ENCODE measurements at places on chromosomes 12 and 14. TPM values are rescaled to one million over a fixed set of nuclear protein-coding genes. Genes with fewer than 3 reads are reported as not detected.

GRCh38 chr12:96803969-96804368 is 103.1 kb upstream of the NEDD1 start:
- no peaks in the 10 kb centered on the region for H3K27me3 ChIP-seq
- no peak for DNase-seq
- no peaks in the 10 kb centered on the region for H3K36me3 ChIP-seq
- H3K27ac ChIP-seq: no peak overlapping the region

The RASSF8 gene
- 87.2 TPM for total RNA-seq

The MIP gene
- total RNA-seq: not detected

The KRT74 gene
- total RNA-seq: not detected

DNA sequence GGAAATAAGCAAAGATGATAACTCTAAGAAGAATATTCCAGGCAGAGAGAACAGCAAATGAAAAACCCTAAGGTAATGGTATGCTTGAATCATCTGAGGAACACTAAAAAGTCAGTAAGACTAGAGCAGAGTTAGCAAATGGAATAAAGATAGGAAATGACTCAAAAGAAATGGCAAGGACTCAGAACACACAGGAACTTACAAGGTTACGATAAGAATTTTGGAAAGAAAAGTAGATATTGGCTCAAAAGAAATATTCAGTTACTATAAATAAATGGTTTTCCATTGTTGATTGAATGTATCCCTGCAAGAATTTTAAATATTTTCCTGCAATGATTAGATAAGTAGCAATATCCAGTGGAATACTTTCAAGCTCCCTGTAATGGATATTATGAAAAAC is 705.8 kb downstream of the C12orf50 start:
- H3K4me1 ChIP-seq: peaks cover 4% of the 10 kb centered on the region
- no peak overlapping the region for H3K27ac ChIP-seq
- H3K4me3 ChIP-seq: no peak overlapping the region

The FBXO21 gene
- total RNA-seq: 109 TPM

DNA sequence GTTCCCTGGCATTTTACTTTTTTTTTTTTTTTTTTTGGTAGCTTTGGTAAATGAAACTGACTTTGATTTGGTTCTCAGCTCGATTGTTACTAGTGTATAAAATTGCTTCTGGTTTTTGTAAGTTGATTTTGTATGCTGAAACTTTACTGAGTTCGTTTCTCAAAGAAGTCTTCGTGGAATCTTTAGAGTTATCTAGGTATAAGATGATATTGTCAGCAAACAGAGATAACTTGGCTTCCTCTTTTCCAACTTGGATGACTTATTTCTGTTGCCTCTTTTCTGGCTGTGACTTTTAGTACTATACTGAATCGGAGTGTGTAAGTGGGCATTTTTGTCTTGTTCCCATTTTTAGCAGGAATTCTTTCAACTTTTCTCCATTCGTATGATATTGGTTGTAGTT is 28.1 kb downstream of the USP15 start:
- no peaks in the 10 kb centered on the region for H3K27me3 ChIP-seq
- no peak overlapping the region for H3K27ac ChIP-seq
- H3K4me1 ChIP-seq: no peaks in the 10 kb centered on the region
- DNase-seq: no peak
- no peak overlapping the region for H3K4me3 ChIP-seq
- H3K36me3 ChIP-seq: no peaks in the 10 kb centered on the region

DNA sequence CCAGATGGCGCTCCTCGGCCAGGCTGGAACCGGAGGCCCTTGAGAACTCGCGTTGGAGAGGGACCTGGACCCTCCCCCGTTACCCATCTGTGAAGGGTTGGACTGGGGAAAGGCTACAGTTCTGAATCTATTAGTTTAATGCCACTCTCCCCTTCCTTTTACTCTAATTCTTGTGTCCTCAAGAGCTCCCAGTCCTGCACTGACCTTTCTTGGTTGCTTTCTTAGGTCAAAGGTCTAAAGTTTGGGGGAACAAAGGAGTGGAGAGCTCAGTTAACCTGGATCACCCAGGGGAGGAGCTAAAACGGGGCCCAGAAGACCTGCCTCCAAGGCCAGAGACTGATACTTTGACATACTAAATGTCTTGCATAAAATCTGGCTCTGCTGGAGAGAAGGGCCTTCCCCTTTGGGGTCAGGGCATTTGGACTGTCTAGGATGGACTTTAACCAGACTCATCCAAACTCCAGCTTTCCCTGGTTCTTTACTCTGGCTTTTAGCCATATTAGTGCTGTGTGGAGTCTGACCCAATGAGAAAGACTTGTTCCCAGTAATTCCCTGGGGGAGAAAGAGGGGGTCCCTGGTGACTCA is 923 bp upstream of the MLF2 start:
- H3K27ac ChIP-seq: peak overlapping the region; percentile 97
- H3K4me3 ChIP-seq: no peak overlapping the region
- H3K36me3 ChIP-seq: peaks cover 28% of the 10 kb centered on the region
- H3K4me1 ChIP-seq: peaks cover 16% of the 10 kb centered on the region
- no peak for DNase-seq
- H3K27me3 ChIP-seq: no peaks in the 10 kb centered on the region

DNA sequence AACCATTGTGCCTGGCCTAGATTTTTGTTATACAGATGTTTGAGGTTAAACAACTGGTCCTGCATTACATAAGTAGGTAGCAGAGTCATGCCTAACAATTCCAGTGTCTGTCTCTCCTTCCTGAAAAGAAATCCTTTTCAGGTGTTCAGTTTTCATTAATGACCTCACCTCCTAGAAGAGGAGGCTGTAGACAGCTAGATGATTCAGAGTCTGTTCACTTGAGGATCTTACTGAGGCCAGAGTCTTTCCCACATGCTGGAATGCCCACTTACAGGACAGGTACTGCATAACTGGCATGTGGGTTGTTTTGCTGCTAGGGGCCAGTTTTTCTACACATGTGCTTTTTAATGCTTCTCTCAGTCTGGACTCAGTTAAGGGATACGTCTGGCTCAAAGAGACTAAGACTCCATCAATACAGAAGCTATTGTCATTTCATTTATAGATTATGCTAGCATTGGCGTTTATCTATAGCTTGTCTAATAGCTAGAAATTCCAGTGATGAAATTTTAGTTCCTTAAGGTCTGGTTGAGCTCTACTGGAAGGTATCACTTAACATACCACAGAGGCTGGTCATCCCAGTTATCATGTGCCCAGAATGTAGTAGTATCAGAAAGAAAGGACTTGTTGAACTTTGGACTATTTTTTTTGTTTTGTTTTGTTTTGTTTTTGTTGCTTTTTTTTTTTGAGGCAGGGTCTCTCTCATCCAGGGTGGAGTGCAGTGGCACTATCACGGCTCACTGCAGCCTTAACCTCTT is 206.4 kb downstream of the ERC1 start:
- no peak for DNase-seq
- H3K27ac ChIP-seq: no peak overlapping the region
- H3K4me1 ChIP-seq: no peaks in the 10 kb centered on the region
- H3K27me3 ChIP-seq: no peaks in the 10 kb centered on the region
- no peaks in the 10 kb centered on the region for H3K36me3 ChIP-seq
- no peak overlapping the region for H3K4me3 ChIP-seq

The SNAPC1 gene
- total RNA-seq: 6.3 TPM

GRCh38 chr12:117646520-117646919 is 285.1 kb upstream of the NOS1 start:
- H3K27me3 ChIP-seq: peaks cover 6% of the 10 kb centered on the region
- no peak for DNase-seq
- no peaks in the 10 kb centered on the region for H3K36me3 ChIP-seq
- no peak overlapping the region for H3K27ac ChIP-seq
- no peak overlapping the region for H3K4me3 ChIP-seq

DNA sequence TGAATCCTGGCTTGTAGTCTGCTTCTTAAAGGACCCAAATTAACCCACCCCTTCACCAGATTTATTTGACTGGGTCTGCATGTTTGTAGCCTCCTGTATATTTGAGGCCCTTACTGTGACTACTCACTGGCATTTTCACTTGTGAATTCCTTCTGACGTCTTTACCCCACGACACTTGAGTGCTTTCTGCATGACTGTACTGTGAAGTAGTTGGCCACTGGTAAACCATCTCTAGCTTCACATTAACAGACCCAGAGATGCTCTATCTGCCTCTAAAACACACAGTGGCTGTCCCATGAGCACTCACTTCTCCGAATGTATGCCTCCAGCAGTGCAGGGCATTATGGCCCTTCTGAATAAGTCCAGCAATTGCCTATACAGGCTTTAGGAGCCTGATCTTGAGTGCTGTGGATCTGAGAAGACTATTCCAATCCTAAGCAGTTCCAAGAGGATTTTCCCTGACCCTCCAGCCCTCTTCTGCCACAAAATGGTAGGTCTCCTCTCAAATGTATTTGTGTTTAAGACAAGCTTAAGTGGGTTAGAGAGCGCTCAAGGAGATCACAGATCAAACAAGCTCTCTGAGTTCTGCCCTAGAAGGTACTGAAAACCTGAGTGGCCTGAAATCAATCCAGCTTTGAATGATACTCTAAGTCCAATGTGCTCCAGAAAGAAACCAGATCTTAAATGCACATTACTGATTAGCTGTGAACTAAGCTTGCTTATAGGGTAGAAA is 534.7 kb downstream of the RPS29 start:
- no peaks in the 10 kb centered on the region for H3K36me3 ChIP-seq
- no peak overlapping the region for H3K4me3 ChIP-seq
- H3K27me3 ChIP-seq: no peaks in the 10 kb centered on the region
- no peak for DNase-seq
- no peaks in the 10 kb centered on the region for H3K4me1 ChIP-seq
- no peak overlapping the region for H3K27ac ChIP-seq

DNA sequence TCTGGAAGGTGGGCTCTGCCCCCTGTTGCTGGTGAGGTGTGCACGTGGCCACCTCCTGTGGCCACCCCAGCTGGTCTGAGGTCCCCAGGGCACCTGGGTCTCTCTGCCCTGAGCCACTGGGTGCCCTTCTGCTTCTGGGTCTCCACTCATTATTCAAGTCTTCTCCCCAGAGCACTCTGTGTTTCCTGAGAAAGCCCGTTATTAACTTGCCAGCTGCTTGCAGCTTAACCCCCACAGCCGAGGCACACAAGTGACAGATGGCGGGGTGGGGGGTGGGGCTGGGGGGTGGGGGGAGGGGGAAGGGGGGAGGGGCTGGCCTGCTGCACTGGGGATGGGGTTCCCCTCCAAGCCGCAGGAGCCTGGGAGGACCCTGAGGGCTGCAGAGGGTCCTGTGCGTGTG is 40.5 kb downstream of the FBRSL1 start:
- H3K4me1 ChIP-seq: no peaks in the 10 kb centered on the region
- H3K36me3 ChIP-seq: no peaks in the 10 kb centered on the region
- no peak overlapping the region for H3K27ac ChIP-seq
- no peak for DNase-seq
- no peak overlapping the region for H3K4me3 ChIP-seq
- H3K27me3 ChIP-seq: no peaks in the 10 kb centered on the region
